ENCODE measurements at places on chromosomes 5 and 9.

- no peak for DNase-seq
Observed at GRCh38 chr5:32357658-32358057, 44.9 kb upstream of the MTMR12 start.

DNA sequence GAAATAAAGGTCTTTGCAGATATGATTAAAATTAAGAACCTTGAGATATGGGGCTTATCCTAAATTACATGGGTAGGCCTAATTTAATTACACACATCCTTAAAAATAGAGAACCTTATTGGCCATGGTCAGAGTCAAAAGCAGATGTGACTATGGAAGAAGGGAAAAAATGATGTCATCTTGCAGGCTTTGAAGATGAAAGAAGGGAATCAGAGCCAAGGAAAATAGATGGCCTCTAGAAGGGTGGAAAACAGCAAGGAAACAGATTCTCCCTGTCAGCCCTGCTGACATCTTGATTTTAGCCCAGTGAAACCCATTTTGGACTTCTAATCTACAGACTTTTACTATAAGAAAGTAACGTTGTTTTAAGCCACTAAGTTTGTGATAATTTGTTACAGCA is 37.6 kb upstream of the KCNN2 start:
- DNase-seq, result no peak

- no peak for DNase-seq
Observed at GRCh38 chr9:15239816-15240215, 67.2 kb downstream of the TTC39B start.

- DNase-seq, result no peak
Observed at GRCh38 chr5:148760945-148761638, 65.3 kb upstream of the ADRB2 start.

DNA sequence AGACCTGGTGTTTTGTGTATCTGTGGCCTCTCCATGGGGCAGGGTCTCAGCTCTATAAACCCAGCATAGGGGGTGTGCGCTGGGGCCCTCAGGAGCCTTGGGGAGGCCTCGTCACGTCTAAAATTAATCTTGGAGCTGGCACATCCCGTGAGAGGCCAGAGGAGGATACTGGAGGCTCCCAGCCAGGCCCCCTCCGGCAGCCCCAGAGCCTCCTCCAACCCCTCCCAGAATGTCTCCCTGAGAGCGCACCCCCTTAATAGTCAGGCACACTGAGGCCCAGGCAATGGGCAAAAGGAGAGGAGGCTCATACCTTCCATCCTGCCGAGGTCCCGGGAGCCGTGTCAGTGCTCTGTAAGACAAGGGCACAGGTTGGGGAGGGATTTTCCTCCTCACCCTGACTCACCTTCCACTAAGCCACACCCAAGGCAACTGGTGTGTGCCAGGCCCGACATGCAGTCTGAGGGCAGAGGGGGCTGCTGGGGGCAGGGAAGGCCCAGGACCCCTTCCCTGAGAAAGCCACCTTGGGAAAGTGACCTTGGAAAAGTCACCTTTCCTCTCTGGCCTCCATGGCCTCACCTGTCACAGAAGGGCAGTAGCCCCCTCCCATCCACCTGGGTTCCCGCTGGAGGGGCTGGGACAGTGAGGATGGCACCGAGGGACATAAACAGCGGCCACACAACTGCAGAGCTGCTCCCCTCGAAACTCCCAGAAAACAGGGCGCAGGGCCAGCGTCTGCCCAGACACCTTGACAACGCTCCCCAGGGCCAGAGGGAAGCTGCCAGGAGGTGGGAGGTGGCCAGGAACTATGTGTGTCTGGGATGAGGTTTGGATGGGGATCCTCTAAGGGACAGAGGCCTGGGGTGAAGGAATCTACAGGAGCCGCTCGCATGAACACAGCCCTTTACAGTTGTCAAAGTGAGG is 2.9 kb downstream of the AK1 start:
- no peak for DNase-seq

- peak; percentile 30 for DNase-seq
Observed at GRCh38 chr9:124149992-124150391, 107.8 kb upstream of the NEK6 start.

- no peak for DNase-seq
Observed at GRCh38 chr5:170303549-170303948, 6.0 kb upstream of the LCP2 start.

GRCh38 chr5:130110328-130110727 is 206.1 kb downstream of the CHSY3 start:
- no peak for DNase-seq

GRCh38 chr5:75632321-75632720 is 21.1 kb downstream of the ANKDD1B start:
- no peak for DNase-seq

GRCh38 chr9:106872641-106873040 is 9.7 kb downstream of the ZNF462 start:
- DNase-seq, result peak; percentile 54

GRCh38 chr5:16456103-16456832 is 9.3 kb downstream of the ZNF622 start:
- peak; percentile 84 for DNase-seq

DNA sequence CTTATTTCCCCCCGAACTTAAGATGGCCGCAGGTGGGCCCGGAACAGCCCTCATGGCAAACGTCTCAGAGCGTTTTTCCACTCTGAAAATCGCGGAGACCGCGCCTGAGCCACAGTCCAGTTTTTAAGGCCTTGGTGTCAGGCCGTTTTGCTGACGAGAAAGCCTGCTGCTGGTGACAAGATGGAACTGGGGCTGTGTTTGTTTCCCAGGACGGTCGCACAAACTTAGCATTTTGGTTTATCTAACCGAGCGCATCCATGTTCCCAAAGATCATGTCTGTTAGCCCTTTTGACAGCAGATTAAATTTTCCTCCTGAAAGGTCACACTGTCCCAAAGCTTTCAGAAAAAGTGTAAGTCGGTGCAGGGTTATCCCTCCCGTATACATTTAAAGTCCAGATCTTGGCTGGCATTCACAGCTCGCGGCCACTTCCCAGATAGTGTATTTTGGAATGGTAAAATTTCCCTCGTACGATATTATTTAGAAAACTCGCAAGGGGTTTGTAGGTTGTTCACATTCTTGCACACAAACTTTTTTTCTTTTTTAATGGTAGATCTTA is 812 bp downstream of the SREK1 start:
- DNase-seq, result no peak

DNA sequence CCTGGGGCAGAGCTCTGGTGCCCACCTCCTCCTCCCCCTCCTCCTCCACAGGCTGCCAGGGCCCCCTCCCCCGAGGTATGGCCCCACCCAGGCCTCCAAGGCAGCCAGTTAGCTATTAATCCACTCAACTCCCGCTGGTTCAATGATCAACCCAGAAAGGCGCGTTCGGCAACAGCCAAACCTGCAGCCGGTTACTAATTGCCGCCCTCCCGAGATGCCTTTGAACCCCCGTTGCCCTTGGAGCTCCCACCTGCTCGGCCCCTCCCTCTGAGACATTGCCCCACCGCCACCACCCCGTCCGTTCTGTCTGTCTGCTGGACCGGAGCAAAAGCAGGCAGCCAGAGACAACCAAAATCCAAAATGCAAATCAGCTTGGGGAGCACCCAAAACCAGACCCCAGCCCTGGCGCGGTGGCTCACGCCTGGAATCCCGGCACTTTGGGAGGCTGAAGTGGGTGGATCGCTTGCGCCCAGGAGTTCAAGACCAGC is 25.8 kb downstream of the NOTCH1 start:
- no peak for DNase-seq

DNA sequence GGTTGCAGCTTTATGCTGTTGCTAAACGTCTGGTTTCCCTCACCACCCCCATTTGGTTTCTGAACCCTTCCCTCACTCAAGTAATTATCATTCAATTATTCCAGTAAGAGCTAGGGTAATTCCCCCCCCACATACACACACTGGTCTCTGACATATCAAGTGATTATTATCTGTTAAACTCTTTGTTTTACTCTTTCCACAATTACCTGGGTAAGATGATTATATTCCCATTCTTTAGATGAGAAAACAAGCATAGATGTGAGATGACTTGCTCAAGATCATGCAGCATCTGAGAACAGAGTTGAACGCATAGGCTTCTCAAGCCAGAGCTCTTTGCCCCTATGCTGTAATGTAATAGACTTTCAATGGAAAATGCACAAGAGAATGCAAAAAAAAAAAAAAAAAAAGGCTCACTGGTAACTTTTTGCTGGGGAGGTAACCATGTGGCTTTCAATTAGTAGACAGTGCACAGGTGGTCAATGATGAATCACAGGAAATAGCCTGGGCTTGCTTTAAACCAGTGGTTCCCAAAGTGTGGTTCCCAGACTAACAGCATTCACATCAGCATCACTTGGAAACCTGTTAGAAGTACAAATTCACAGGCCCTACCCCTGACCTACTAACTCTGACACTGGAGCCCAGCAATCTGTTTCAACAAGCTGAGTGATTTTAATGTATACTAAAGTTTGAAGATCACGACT is 87.6 kb downstream of the PIK3R1 start:
- DNase-seq, result no peak

GRCh38 chr5:95778713-95779436 is 43.7 kb downstream of the GLRX start:
- DNase-seq, result no peak

DNA sequence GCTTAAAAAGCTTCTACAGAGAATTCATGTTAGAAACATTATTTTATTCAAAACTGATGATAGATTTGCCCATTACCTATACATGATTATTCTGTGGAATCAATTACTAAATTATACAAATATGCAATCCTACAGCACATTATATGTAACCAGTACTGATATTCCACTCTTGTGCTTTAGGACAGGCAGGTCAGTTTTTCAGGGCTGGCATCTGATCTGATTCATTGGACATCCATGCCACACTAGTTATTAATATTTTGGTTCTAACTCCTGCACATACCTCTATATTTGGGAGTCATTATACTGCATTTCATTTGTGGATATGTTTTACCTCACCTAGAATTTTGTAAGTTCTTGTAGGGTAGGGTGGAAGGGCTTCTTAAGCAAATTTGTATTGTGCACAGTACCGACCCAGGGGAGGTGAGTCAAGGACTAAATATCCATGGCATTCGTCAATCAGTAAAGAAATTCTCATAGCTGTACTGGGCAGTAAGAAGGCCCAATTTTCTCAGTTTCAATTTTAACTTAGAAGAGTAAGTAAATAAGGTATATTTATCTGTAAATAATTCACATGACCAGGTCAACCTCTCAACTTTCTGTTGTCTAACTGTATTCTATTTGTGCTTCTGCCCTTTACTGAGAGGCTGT is 33.5 kb downstream of the ELOVL7 start:
- peak; percentile 30 for DNase-seq

DNA sequence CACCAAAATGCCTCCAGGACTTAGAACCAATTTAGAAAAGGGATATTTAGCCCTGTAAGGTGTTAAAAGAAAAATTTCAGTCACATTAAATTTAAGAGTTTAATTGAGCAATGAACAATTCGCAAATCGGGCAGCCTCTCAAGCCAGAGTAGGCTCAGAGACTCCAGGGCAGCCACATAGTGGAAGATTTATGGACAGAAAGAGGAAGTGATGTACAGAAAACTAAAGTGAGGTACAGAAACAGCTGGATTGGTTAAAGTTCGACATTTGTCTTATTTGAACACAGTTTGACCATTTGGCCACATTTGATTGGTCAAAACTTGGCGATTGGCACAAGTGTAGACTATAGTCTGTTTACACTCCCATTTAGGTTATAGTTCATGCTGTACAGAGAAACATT is 525.9 kb upstream of the ZNF608 start:
- no peak for DNase-seq

DNA sequence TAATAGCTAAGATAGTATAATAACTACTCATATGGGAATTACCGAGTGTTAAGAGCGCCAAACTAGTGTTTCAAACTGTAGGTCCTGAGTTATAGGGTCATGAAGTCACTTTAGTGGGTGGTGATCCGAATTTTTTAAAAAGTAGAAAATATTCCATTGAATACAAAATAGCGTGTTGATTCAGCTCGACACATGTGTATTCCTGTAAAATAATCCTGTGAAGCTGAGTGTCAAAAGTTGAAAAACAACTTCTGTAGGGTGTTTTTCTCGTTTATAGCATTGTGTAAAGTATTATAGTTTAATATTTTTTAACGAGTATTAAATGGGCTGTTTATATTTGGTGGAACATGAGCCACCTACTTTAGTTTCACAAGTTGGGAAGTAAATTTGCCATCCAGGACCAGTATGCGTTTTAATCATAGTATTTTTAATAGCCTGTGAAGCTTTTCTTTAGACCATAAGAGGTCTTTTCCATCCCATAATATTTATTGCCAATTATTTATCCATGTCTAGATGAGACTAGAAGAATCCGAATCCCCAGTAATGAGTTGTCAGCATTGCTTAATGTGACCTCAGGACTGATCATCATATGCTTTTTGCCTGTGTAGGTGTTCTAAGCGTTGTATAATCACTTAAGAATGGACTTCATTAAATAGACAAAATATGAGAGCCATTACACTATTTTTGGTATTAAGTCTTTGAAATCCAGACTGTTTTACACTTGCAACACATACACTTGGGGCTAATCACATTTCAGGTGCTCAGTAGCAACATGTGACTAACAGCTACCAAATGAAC is 84.1 kb downstream of the PTPDC1 start:
- peak; percentile 61 for DNase-seq

GRCh38 chr9:5041390-5042115 is 56.5 kb downstream of the JAK2 start:
- DNase-seq, result no peak

- DNase-seq, result peak; percentile 51
Observed at GRCh38 chr9:128245421-128246151, 30.2 kb downstream of the GOLGA2 start.

- DNase-seq, result no peak
Observed at GRCh38 chr5:94361161-94361560, 257.2 kb downstream of the KIAA0825 start.

- no peak for DNase-seq
Observed at GRCh38 chr9:104858271-104858670, 69.7 kb downstream of the ABCA1 start.

GRCh38 chr9:85224729-85225128 is 517.0 kb downstream of the AGTPBP1 start:
- no peak for DNase-seq

GRCh38 chr5:143653256-143653655 is 158.7 kb upstream of the HMHB1 start:
- DNase-seq, result no peak

- no peak for DNase-seq
Observed at GRCh38 chr5:57720656-57721055, 238.0 kb upstream of the ACTBL2 start.

DNA sequence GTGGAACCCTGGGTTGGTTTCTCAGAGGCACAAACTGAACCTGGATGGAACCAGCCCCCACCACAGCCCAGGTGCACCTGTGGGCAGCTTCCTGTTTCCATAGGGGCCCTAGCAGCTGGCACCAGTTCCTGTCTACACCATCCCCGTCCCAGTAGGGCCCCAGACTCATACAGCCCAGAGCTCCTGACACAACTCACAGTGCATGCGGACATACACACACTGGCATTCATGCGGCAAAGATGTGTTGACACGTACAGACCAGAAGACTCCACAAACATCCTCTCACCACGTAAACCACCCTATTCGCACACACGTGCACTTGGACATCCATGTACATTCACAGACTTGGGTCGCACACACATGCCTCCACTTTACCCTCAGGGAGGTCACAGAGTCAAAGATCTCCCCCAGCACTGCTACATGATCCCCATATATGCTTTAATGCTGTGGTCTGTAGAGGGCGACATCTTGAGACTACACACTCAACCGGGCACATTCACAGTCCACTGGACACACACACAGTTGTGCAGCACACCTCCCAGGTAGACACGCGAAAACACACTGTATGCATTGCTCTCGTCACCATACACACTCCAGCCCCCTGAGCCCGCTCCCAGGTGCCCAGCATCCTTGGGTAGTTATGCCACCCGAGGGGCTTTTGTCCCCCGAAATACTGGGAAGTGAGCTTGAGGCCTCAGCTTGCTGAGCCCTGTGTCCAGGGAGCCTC is 22.4 kb downstream of the CXXC5 start:
- no peak for DNase-seq

Data from HCEC 1CT (cell line).